ENCODE measurements at places on chromosomes 7 and 10.

GRCh38 chr7:129522088-129522970, 20.0 kb downstream of the SMKR1 start:
- no peak for DNase-seq

GRCh38 chr10:118369641-118370205, 27.6 kb upstream of the FAM204A start:
- no peak for DNase-seq

- no peak for DNase-seq
Observed at GRCh38 chr7:106062521-106062931, 49.6 kb downstream of the SYPL1 start.

DNA sequence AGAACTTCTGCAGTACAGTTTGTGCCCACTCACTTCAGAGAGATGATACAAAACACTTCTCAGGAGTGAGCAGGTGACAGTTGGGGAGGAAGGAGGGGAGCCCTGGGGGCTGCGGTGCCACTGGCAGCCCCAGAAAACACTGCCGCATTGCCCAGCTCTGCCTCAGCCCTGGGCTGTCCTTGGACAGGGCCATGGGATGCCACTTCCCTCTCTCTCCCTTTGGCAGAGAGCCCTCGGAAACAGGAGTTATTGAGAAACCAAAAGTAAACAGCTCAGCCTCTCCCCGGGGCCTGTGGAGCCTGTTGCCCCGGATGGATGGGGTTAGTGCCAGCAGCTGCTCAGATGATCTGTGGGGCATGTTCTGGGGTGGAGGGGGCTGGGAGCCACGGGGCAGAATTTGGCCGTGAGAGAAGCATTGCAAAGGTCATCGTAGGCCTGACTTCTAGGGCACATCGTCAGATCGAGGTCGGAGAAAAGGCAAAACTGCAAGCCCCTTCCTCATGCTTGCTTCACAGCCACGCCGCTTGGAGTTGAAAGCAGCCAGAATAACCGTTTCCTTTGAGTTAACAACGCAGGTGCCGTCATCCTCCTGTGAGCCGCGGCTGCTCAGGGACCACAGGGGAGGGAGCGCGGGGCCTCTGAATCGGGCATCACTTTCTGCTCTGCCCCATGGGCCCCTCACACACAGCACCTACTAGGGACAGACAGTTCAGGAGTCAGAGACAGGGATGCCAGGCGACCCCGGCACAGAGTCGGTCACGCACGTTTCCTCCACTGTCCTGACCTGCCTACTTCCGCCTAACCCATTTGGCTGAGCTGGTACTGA, 256.4 kb downstream of the CAMK1D start:
- DNase-seq = peak; percentile 74

GRCh38 chr10:97050205-97050745, 135.5 kb downstream of the SLIT1 start:
- DNase-seq = no peak

DNA sequence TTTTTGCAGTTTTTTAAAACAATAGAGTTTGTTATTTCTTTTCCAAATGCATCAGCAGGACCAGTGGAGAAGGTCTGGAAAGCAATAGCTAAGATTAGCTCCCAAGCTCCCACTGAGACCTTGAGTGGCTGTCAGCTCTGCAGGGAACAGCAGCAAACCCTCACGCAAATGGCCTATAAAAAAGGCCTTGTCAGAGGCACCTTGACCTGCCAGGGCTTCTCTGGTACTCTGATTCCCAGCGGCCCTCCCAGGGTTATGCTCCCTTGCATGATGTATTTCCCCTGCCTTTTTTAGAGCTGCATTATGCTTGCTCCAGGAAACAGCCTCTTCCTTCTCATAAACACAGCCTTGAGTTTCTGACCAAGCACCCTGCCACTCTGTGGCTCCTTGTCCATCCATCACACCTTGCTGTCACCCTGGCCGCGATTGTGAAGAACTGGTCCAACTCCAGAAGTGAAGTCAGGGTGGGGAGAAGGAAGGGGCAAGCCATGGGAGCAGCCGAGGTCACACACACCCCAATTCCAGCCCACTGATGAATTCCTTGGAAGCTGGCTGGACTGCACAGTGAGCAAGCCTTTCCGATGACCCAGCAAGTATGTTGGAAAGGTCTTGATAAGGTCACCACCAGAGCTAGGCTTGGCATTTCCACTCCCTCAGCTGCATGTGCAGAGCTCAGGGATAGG, 35.3 kb upstream of the NKX2-3 start:
- DNase-seq = no peak

GRCh38 chr7:45699726-45700390, 125.7 kb downstream of the ADCY1 start:
- DNase-seq = no peak

DNA sequence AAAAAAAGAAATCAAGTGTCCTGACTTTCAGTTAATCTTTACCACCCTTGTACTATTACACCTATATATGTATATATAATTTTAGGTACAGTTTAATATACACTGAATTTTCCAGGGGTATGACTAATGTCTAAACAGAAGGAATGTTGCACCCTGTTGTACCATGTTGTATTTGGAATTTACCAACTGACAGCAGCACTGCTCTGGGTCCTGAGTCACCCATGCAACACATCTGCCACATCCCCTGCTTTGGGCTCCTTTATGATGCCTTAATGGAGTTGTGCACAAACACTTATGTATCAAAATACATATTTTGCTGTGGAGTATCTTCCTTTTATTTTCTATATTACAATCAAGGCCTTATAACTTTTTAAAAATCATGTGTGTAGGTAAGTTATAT, 21.2 kb downstream of the YAE1 start:
- DNase-seq = peak; percentile 64

GRCh38 chr10:23493711-23494110, 54.8 kb downstream of the OTUD1 start:
- no peak for DNase-seq

- no peak for DNase-seq
Observed at GRCh38 chr10:101438881-101439391, 85.0 kb downstream of the BTRC start.

GRCh38 chr7:17472939-17473338, 174.5 kb downstream of the AHR start:
- peak; percentile 18 for DNase-seq

DNA sequence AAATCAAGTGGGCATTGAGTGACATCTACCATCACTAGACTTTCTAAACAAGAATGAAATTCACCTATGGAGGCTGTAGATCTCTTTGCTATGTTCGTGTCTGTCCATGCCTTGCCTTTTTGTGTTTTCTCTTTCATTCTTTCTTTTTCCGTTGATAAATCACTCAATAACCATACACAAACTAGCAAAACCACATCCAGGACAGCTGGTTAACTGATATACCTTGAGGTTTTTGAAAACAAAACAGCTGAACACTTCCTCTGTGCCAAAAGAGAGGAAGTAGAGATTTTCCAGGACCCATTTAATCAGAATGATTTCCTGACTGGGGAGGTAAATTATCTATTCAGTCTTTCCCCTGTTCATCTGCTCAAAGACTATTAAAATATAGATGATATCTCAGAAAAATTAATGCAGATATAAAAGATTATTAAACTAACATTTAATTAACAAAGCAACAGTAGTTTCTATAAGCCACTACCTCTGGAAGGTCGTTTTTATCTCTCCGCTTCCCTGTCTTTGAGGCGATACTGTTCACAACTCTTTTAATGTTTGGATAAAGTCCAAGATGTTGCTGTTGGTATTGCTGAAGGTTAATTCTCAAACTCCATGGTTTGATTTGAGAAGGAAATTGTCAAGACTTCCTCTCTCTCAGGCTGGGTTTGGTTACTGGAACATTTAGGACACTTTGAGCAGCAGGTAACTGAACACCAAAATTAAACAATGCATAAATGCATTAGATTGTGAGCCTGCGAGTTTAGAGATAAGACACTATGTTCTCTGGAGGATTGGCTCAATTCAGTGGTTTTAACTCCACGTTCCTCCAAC, 24.4 kb upstream of the C10orf67 start:
- DNase-seq = peak; percentile 57

DNA sequence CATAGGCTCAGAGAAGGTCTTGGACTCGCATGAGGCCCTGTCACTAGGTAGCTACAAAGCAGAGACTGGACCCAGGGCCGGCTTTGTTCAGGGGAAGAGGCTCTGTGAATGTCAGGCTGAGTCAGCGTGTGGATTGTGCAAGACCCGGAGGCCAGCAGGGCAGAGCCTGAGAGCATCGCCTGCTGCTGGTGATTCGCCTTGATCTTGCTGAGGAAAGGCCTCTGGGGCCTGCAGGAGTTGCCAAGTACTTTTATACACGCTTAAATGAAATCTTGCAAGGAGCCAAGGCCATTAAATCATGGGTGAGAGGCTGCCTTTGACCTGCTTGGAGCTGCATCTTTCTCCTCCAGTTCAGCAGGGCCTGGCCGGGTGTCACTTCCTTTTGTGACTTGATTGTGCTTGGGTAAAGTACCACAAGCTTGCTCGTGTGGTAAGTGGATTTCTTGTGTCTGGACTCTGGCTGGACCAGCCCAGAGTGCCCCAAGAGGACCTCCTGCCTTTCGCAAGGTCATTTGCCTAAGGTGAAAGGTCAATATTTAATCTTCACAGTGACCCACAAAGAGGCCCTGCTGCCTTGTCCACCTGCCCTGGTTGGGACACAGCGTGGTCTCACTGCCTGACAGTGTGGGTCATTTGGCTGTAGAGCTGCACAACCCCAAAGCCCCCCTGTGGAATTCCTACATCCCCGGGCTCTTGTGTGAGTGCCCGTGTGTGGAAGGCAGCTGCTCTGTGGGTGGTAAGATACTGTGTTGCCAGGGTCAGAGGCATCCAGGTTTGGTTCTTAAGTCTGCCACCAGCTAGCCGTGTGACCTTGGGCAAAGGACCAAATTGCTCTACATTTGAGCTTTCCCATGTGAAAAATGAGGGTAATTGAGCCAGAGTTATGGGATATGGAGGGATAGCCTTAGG, 38.6 kb upstream of the SH2D4B start:
- peak; percentile 95 for DNase-seq

GRCh38 chr10:47156873-47157272, 143.1 kb upstream of the GDF10 start:
- no peak for DNase-seq

DNA sequence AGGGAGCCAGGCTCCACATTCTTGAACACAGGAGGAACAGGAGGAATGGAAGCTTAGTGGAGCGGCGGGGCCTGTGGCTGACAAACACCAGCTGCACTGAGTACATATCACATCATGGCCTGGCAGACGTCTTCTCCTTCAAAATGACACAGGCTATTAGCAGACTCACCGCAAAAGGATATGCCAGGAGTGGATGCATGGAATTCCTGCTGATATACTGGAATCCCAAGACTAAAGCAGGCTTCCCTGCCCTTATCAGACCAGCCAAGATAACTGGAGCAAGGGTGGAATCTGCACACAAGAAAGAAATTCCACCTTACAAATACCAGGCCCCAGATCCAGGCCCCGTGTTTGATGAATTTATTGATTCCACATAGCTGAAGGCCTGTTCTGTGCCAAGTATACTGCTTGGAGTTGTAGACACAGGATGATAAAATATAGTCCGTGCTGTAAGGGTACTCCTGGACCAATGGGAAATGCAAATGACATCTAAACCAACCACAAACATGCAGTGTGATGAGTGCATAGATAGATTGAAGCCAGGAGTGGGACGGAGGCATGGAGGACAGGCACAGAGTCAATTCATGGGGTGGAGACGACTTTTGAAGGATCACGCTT, 480.5 kb upstream of the ZMIZ1 start:
- no peak for DNase-seq

GRCh38 chr7:138546064-138546619, 86.1 kb downstream of the TRIM24 start:
- no peak for DNase-seq

DNA sequence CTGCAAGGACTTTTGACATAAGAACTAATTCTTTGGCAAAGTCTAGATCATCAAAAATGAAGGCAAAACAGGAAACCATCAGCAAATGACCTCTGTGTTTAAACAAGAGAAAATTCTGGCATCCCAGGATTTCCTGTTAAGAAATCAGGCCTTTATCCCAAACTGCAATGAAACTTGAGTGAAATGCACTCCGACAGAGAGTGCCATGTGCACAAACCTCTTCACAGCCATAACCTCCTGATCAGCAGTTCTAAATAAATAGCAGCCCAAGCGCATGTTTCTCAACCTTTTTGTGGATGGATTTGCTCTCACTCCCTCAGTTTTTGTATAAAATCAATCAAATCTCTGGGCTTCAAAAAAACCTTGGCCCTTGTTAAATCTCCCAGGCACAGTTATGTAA, 107.7 kb upstream of the EEPD1 start:
- DNase-seq = no peak

- no peak for DNase-seq
Observed at GRCh38 chr7:70505468-70505867, 626.5 kb upstream of the GALNT17 start.

GRCh38 chr10:13512564-13512963, 16.2 kb downstream of the BEND7 start:
- DNase-seq = no peak

DNA sequence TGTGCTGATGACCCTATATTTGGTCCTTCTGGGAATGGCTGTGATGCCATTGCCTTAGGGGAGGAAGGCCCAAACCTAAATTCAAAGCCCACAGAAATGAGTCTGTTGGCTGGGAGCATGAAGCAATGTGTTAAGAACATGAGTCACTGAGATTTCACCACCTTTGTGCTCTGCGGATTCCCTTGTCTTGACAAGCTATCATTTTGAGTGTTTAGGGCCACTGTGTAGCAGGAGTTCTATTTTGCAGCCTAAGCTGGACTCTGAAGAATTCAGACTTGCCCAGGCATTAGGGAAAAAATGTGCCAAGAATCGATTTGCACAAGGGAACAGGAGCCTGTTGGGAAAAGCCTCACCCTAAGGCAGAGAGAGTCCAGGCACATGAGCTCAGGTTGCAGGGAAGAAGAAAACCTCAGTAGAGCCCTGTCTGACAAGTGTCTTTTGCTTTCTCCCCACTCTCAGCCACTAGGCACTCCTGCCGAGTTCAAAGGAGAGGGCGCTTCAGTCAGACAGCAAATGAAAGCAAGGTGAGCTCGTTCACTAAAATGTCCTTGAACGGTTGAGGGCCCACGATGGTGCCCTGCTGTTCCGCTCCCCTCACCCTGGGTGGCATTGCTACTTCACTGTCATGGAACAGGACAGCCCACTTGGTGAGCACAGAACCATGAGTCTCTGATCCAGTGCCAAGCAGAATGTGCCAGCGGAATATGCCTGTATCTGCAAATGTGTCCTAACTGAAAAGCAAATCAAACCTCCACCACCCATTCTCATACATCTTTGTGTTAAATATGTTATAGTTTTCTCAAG, 93.6 kb downstream of the PRLHR start:
- peak; percentile 49 for DNase-seq

GRCh38 chr7:148738737-148739535, 40.2 kb downstream of the CUL1 start:
- DNase-seq = peak; percentile 40

- peak; percentile 30 for DNase-seq
Observed at GRCh38 chr10:103295374-103296015, 18.6 kb downstream of the INA start.

DNA sequence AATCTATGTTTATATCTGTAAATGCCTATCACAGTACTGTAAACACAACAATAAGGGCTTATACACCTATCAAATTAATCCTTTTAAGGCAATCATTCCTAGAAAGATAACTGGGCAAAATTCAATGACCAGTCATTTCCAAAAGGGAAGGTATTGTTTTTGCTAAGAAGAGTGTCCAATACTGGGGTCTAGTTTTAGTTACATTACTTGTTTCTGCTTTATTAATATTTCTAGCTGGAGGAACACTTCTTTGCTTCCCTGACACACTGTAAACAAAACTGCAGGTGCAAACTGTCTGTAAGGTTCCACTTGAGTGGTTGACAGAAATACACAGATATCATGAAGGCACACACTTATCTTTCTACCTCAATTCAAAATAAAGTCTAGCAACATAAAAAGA, 84.2 kb upstream of the FAM133B start:
- DNase-seq = no peak

GRCh38 chr7:106384373-106384772, 99.6 kb upstream of the NAMPT start:
- no peak for DNase-seq

GRCh38 chr7:100019908-100020307, 4.5 kb downstream of the ZKSCAN1 start:
- no peak for DNase-seq

Measured in kidney tubule cell (primary cell).